ENCODE measurements at places on chromosomes 3 and 15. TPM values are rescaled to one million over a fixed set of nuclear protein-coding genes. Genes with fewer than 3 reads are reported as not detected.

Gene ILDR1
- total RNA-seq: not detected

Gene GOLGA6D
- total RNA-seq: not detected

Gene CISH
- total RNA-seq: 0.30 TPM

Gene ZNF80
- total RNA-seq: not detected

Gene KY
- total RNA-seq: 8.0 TPM

All from smooth muscle cell of the umbilical artery (primary cell).